ENCODE measurements at places on chromosomes 6 and 20. TPM values are rescaled to one million over a fixed set of nuclear protein-coding genes. Genes with fewer than 3 reads are reported as not detected.

MUC22 gene
- total RNA-seq: not detected

STX11 gene
- 20.7 TPM for total RNA-seq

EDN1 gene
- total RNA-seq: 0.14 TPM

BANF2 gene
- total RNA-seq: not detected

PDYN gene
- total RNA-seq: not detected

KIAA0408 gene
- 2.6 TPM for total RNA-seq

PRKN gene
- 1.4 TPM for total RNA-seq

SLC24A3 gene
- total RNA-seq: not detected

TCF21 gene
- not detected for total RNA-seq

GRM1 gene
- not detected for total RNA-seq

SIRPD gene
- total RNA-seq: not detected

ETV7 gene
- total RNA-seq: 0.51 TPM

JAG1 gene
- 0.58 TPM for total RNA-seq

SAMD3 gene
- 8.7 TPM for total RNA-seq

RNF182 gene
- not detected for total RNA-seq

HSPA1L gene
- 1.7 TPM for total RNA-seq

NTSR1 gene
- not detected for total RNA-seq

GGTLC1 gene
- not detected for total RNA-seq

NNAT gene
- total RNA-seq: not detected

LY6G5B gene
- total RNA-seq: 14.7 TPM

PLCB4 gene
- not detected for total RNA-seq

PBOV1 gene
- total RNA-seq: not detected

MDN1 gene
- 69.0 TPM for total RNA-seq
